ENCODE measurements at places on chromosomes 3 and 15. TPM values are rescaled to one million over a fixed set of nuclear protein-coding genes. Genes with fewer than 3 reads are reported as not detected.
A peak's percentile ranks its signal among the peaks of the same experiment; 100 is the strongest.

GRCh38 chr15:92415639-92416297 lies 22.1 kb downstream of the ST8SIA2 start:
- no peak for DNase-seq

MAP3K13 gene
- total RNA-seq, result 2.0 TPM

GRCh38 chr15:85412066-85412465 lies 31.7 kb downstream of the AKAP13 start:
- DNase-seq, result no peak

TOP2B gene
- 122 TPM for total RNA-seq

DNA sequence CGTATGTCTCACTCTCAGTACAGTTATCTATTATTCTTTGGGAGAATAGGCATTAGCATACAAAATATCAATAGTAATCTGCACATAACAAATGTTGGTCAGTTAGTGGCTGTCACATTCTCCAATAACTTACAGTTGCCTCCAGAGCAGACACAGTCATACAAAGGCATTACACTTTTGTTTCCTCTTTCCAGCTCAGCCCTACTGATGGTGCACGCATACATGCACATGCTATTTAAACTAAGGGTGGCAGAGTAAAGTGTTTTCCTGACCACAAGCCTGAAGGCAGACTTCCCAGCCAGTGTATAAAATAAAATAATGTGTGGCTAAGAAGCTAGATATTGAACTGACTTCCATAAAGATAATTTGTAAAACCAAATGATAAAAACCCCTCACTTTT lies 47.6 kb downstream of the PHLDB2 start:
- no peak for DNase-seq

- DNase-seq, result peak; percentile 40
Measured at GRCh38 chr3:185717627-185718402, 107.0 kb downstream of the IGF2BP2 start.

- no peak for DNase-seq
Measured at GRCh38 chr15:67784856-67785430, 40.4 kb upstream of the SKOR1 start.

DNA sequence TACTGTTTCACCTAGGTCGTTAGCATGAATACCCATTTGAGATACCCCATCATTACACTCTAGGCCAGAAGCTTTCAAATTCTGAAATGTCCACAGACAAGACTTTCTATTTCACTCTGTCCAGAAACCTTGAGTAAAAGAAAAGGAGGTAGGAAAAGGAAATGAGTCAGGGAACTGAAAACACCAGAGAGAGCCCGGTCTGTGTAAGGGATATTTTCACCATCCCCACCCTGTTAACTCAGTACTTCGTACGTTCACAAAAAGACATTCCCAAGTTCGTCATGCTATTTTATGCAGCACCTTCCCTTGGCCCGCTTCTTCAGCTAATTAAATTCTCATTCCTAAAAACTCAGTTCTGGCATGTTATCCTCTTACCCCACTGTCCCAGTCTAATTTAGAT lies 89.4 kb upstream of the SOX2 start:
- no peak for DNase-seq

DNA sequence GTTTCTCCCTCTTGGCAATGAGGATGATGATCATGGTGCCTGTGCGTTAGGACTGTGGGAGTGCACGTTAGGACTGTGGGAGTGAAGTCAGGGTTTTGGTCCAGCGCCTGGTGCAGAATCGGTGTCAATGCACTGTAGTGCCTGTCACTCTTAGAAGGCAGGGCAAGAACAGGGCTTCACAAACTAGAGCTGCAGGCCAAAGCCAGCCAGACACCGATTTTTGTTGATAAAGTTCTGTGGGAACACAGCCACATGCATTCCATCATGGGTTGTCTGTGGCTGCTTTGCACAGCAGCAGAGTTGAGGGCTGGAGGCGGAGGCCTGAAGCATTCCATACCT lies 32.6 kb upstream of the NR2C2 start:
- DNase-seq, result no peak

DNA sequence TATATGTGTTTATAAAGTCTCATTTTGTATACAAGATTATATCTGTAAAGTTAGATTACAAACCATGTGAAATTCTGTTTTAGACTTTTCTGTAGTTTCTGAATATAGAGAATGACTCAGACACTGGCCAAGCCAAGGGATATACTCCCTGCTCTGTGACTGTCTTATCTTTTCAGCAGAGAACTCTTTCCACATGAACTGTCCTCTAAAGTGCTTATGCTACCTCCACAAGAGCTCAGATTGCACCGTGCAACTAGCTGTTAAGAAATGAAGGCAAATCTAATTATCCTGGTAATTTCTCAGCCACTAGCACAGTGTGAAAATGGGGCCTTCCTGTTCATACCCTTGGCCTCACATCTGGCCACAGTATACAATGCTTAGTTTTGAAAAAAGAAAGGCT lies 44.3 kb upstream of the CPNE4 start:
- no peak for DNase-seq

- no peak for DNase-seq
Measured at GRCh38 chr15:58264053-58264971, 126.1 kb downstream of the AQP9 start.

DNA sequence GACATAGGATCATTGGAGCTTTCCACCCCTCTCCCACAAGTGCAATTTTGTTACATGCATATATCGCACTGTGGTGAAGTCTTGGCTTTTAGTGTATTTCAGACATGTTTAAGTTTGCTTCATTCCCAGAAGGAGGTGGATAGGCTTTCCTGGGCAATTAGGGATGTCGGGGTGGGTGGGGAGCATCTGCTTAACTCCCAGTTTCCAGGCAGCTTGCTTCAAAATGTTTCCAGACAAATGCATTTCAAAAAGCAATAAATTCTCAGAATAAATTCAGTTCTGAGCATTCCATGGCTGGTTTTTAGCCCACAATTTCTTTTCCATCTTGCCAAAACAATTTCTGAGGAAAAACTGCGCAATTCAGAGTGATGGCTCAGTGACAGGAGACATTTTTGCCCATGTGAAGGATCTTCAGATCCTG lies 227.7 kb upstream of the ZPLD1 start:
- DNase-seq, result no peak

GRCh38 chr3:76429581-76430177 lies 610.2 kb upstream of the ROBO2 start:
- no peak for DNase-seq

TRPM1 gene
- total RNA-seq, result 3.2 TPM

ZBTB47 gene
- total RNA-seq, result 16.1 TPM

All from G401 (cell line).